Fibroblast of skin of right quadriceps (primary cell): ENCODE measurements at places on chromosomes 3 and 15.

DNA sequence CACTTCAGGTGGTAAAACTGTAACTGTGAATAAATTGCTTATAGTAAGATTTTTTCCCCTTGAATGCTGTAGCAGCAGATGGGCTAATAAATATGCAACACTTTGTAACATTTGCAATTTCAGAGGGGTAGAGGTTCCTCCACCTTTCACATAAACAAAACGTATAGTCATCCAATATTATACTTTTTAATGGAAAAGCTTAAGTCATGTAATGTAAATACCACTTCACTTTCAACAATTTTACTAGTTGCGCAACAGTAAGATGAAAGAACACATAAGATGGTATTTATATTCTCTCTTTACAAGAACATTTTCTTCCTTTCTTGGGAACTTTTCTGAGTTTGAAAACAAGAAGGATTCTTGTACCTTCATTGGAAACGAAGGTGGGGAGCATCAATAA is 56.6 kb upstream of the FAM3D start:
- no peak for DNase-seq

DNA sequence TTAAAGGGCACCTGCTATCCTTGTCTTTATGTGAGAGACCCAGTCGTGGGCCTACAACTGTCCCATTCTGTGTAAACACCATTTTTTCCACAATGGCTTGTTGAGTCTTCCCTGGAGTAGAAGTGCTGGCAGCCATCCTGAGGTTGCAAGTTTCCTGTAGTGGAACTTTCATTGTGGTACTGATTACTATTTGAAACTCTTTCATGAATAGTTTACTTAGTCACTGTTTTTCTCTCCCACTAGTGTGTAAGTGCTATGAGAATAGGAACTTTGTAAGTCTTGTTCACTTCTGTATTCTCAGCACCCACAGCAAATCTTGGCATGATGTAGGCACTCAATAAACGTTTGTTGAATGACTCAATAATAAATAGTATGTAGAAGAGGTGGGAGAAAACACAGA is 48.6 kb downstream of the RARB start:
- no peak for DNase-seq

DNA sequence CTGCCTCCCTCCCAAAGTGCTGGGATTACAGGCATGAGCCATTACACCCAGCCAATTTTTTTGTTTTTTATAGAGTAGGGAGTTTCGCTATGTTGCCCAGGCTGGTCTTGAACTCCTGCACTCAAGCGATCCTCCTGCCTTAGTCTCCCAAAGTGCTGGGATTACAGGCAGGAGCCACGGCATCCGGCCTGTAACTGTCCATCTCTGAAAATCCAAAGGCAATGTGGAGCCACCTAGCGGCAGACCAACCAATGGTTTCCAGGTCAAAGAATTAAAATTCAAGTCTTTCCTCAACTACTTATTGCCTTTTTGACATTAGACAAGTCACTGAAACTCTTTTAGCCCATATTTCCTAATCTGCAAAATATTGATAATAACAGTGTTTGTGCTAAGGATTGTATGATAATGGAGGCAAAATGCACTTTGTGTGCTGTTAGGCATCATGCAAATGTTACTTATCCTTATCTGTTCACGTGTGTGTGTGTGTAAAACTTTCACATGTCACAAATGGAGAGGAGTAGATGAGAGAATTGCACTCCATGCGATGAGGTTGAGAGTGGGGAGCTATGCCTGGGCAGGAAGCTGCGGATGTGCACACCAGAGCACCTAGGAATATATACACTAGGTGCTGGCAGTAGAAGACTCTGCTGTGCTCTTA is 48.7 kb downstream of the COL8A1 start:
- DNase-seq, result peak; percentile 63

- DNase-seq, result no peak
These were observed 133.8 kb upstream of the RARB start for GRCh38 chr3:25294169-25294805.

- DNase-seq, result peak; percentile 48
These were observed 1.1 kb downstream of the CMTM7 start for GRCh38 chr3:32392536-32393302.

- no peak for DNase-seq
These were observed 45.1 kb downstream of the SNAPC5 start for GRCh38 chr15:66452420-66452819.

GRCh38 chr3:178597371-178597770 is 61.1 kb downstream of the KCNMB2 start:
- DNase-seq, result no peak

- DNase-seq, result peak; percentile 24
These were observed 60.2 kb downstream of the PIAS1 start for GRCh38 chr15:68114356-68114755.

DNA sequence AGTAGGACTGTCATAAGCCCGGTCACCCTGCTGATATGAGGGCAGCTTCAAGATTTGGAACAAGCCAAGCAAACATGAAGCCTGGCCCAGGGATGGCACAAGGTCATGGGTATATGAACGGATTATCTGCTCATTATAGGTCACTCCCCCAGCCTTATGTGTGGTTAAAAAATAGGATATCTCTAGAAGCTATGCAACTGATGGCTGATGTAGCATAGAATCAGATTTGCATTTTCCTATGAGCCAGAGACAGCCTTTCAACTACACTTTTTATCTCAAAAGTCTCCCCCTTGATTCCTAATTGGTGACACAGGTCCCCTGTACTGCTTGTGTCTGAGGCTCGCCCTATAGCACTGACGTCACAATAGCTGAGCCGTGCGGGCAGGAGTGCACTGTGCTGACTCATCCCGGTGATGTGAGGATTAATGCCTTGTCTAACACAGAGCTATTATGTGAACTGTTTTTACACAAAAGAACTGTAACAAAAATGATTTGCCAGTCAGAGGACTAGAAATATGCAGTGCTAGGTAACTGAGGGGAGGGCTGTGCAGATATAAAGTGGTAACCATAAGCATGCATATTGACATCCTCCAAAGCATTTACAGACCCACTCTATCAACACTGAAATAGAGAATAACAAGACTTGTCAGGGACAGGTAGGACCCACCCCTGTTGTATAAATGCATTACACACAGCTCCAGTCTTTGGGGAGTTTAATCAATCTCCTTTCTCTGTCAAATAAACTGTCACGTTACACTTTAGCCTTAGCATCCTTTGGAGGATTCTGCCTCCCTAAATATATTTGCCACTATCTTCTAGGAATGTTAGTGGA is 204.9 kb downstream of the TIGIT start:
- DNase-seq, result peak; percentile 85

- no peak for DNase-seq
These were observed 93.3 kb upstream of the SLC7A14 start for GRCh38 chr3:170679190-170679589.

GRCh38 chr3:183122257-183122932 is 23.1 kb upstream of the MCCC1 start:
- DNase-seq, result peak; percentile 49
